Type B pancreatic cell (in vitro differentiated cells): ENCODE measurements at places on chromosomes 16 and 17. TPM values are rescaled to one million over a fixed set of nuclear protein-coding genes. Genes with fewer than 3 reads are reported as not detected.
A peak's percentile ranks its signal among the peaks of the same experiment; 100 is the strongest.

DNA sequence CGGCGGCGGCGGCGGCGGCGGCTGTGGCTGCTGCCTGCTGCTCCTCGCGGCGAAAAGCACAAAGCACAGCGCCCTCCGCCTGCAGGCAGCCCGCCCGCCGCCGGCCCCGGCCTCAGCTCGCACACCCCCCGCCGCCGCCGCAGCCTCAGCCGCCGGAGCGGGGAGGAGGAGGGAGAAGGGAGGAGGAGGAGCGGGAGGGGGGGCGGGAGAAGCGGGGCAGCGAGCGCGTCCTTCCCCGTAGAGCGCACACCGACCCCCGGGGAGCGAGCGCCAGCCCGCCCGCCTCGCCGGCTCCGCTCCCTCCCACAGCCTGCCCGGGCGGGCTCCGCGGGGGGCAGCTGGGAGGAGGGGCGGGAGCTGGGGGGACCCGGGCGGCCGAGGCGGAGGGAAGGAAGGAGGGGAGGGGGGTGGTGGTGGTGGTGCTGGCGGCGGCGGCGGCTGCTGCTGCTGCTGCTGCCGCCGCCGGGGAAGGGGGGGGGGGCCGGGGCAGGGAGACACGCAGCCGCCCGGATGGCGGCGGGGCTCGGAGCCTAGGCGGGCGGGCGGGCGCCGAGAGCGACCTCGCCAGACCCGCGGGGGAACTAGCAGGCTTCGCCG is at the start of gene UBTF:
Gene UBTF, minus strand, starts transcription at position 60 of the 597 bp plus-strand sequence. CDS start 1,446 bp downstream, outside the sequence.
- no peak for DNase-seq
- H3K4me3 ChIP-seq, result peak within 1 kb of the TSS; percentile 92
- peak within 1 kb of the TSS; percentile 89 for H3K27ac ChIP-seq
- peaks cover 10% of the 10 kb centered on the region for H3K36me3 ChIP-seq
- H3K27me3 ChIP-seq, result peaks cover 4% of the 10 kb centered on the region

TNFRSF17 gene
- total RNA-seq, result not detected in 2 replicates

SBK1 gene
- total RNA-seq, result 29.8 and 31.9 TPM in 2 replicates

DNA sequence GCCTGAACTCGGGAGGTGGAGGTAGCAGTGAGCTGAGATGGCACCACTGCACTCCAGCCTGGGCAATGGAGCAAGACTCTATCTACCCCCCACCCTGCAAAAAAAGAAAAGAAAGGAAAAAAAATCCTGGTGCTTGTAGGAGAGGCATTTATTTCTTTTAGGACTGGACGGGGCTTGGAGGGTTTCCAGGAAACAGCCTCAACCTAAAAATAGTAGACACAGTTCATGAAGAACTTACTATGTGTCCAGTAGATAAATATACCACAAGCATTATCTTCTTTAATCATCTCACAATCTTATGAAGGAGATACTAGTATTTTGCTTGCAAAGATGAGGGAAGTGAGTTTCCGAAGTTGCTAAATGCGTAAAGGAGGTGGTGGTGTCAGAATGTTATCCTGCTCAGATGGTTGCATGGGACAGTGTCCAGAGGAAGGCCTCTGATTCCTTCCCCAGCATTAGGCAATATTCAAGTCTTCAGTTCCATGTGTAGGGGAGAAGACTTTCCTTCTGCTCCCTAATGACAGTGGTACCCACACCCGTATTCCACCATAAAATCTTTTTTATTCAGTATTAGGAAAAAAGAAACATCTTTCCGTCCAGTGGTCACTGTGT is 263.2 kb downstream of the WWOX start:
- H3K4me1 ChIP-seq, result peaks cover 18% of the 10 kb centered on the region
- no peak overlapping the region for H3K4me3 ChIP-seq
- no peak overlapping the region for H3K27ac ChIP-seq
- peaks cover 6% of the 10 kb centered on the region for H3K27me3 ChIP-seq
- no peaks in the 10 kb centered on the region for H3K36me3 ChIP-seq

TAC4 gene
- total RNA-seq, result not detected in 2 replicates

NGFR gene
- 2.1 and 41.3 TPM in 2 replicates for total RNA-seq
